Erythroblast (primary cell): ENCODE measurements at places on chromosomes 2 and 18.
A peak's percentile ranks its signal among the peaks of the same experiment; 100 is the strongest.

DNA sequence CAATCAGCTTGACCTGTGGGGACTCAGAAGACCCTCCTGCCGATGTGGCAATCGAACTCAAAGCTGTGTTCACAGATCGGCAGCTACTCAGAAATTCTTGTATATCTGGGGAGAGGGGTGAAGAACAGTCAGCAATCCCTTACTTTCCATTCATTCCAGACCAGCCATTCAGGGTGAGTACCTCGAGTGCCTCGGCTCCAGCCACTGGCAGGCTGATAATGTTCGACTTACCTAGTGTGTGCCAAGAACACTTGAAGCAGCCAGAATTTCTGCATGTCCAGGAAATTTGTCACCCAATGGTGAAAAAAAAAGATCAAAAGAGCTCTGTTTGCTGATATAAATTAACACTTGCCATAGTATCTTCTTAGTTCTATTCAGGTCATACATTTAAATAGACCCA lies 2.3 kb downstream of the LGALSL start:
- DNase-seq = no peak

- peak; percentile 80 for DNase-seq
Observed at GRCh38 chr2:241489088-241489487, 19.3 kb downstream of the STK25 start.

- no peak for DNase-seq
Observed at GRCh38 chr2:86825036-86825692, 34.5 kb upstream of the CD8A start.

GRCh38 chr2:218745559-218746469 lies 35.2 kb downstream of the TTLL4 start:
- DNase-seq = no peak

- DNase-seq = peak; percentile 66
Observed at GRCh38 chr18:55588870-55589595, 1.0 kb upstream of the TCF4 start.

DNA sequence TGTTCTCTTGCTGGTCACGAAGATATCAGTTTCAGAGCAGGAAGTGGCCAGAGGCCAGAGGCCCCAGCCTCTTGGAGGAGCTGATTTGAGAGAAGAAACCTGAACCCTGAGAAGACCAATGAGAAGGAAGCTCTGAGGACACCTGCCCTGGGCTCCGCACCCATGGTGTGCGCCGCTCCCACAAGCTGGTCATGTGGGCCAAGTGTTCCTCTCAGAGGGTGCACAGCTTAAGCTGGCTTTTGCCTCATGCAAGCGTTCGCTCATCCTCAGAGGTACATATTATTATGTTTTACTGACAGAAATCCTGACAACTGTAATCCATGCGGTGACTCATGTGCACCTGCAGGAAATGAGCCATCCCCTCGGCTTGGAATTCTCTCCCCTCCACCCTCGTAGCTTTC lies 316.1 kb upstream of the MYT1L start:
- no peak for DNase-seq

DNA sequence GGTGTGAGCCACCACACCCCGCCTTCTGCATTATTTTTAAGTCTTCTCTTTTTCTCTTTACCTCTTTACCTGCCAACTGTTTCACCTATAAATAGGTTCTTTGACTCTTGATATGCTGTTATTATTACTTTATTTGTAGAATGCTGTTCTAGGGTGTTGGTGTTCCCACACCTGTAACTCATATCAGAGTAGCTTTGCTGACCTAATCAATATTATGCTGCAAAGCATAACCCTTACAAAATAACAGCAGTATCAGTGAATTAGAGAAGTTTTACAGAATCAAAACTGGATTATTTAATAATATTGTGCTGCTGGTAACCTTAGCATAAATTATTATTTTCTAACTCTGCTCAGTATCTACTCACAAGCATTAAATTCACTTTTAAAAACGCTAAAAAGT lies 161.5 kb downstream of the FIGN start:
- DNase-seq = no peak

DNA sequence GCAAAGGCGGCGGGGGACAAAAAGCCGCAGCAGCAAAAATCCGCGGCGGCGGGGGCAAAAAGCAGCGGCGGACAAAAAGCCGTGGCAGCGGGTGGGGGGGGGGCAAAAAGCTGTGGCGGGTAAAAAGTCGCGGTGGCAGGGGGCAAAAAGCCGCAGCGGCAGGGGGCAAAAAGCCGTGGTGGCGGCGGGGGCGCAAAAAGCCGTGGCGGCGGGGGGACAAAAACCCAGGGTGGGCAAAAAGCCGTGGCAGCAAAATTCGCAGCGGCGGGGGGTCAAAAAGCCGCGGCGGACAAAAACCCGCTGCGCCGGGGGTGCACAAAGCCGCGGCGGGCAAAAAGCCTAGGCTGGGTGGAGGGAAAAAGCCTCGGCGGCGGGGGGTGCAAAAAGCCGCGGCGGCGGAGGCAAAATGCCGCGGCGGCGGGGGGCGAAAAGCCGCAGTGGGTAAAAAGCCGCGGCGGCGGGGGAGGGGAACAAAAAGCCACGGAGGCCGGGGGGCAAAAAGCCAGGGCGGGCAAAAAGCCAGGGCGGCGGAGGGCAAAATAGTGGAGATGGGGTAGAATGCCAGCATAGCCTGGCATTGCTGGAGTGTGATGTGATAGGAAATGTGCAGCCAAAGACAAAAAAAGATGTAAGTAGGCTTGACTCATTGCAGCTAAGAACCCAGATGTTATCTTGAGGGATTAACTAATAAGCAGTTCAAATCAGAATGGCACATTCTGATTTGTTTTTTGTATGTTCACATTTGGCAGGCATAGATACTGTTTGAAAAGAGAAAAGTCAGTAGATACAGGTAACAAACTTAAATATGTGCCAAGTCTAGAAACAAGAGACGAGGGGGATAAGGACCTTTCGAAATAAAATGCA lies 1076.3 kb downstream of the RPIA start:
- DNase-seq = no peak

GRCh38 chr18:48441405-48441881 lies 32.3 kb upstream of the ZBTB7C start:
- no peak for DNase-seq

DNA sequence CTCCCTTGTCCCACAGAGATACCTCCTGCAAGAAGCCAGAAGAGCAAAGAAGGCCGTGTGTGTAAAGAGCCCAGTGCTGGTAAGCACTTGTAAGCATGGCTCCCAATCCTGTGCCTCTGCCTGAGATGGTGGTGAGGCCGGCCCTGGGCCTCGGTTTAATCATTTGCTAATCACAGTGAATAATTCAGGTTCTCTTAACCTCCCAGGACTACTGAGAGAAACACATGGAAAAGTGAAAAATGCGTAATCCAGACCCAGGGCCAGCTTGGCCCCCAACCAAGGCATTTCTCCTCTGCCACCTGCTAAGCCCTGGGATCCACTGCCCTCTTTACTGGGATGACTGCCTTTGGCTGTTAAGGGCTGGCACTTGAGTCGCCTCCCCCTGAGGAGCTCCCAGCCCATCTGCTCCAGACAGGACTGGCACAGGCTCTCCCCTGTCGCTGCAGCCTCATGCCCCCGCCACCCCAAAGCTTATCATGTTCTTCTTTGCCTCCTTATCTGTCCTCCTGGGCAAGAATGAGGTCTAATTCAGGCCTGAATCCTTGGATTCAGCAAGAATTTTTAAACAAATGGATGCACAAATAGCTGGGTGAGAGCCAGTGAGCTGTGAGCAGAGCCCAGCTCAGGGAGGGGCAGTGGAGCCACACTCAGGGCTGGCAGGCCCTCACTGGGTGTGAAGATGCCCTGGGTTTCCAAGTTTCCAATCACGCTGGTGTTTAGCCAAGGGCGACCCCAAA lies 193.9 kb upstream of the HS6ST1 start:
- no peak for DNase-seq

DNA sequence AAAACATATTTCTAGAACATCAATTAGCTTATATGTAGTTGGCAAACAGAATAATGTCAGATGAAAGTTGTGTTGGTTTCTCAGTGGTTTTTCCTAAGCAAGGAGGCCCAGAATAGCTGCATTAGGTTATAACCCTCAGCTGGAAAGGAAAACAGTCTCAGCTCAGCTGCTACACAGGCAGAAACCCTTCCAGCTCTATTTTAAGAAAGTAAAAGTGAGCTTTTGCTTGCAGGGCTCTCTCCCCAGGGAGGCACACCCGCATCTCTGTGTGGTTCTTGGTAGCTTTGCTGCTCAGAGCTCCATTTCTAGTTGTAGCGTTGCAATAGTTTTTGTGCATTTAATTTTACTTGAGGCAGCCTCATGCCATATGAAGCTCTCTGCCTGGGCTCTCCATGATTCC lies 54.6 kb downstream of the PIKFYVE start:
- DNase-seq = no peak

DNA sequence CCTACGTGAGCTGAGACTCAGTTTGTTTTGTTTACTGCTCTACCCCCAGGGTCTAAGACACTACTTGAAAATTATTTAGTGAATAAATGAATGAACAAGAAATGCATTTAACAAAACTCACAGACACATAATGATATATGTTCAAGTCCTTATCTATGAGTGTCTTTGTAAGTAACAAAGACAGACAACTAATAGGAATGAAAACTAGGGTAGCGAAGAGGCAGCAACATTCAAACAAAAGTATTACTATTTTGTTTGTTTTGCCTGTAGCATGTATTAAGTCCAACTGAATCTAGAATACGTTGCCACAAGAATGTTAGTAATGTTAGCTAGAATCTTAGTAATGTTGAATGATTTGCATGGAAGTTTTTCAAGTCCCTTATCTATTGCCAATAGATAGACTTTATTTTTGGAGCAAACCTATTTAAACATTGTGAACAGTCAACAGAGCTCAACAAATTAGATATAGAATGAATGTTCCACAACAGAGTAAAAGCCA lies 144.8 kb upstream of the VWC2L start:
- no peak for DNase-seq

DNA sequence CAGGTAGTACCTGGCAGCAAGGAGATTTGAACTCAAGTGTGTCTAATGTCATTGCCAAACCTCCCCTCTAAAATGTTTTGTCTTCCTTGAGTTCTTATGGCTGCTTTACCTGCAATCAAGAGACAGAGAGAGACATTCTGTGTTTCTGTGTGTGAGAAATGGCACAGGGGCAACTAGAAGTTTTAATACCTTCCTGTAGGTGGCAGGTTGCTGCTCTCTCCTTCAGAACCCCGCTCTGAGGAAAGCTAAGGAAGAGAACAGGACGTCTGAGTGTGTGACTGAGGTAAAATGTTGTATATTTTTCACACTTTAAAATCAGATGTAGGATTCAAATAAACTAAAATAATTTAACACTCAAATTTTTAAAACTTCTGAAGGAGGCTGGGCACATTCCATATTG lies 19.2 kb downstream of the DTNA start:
- DNase-seq = peak; percentile 19

- no peak for DNase-seq
Observed at GRCh38 chr2:1731963-1732768, 12.1 kb downstream of the PXDN start.

DNA sequence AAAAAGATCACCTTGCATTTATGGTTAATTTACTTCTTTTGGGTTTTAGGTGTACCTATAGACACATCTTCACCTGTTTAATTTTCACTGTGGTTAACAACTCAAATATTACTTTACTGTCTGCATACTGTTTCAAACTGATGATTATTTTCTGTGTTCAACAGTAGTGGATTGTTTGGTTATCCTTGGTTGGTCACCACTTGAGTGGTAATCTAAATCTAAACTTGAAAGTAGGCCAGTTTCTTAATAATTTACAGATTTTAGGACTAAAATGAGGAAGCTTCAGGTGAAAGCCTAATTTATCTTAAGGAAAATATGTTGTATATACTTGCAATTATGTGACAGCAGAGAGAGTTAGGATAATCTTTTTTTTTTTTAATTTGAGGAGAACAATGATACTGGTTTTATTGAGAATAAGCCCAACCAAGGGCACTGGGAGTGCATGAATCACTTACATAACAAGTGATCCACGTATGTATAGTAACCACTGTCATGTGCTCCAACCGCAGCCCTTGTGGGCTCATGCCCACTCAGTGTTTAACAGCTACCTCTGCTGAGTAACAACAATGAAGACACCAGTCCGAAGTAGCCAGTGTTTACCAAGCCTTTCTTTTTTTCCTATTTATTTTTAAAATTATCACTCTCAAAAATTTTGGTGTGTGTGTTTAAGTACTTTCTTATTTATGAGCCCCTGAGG lies 31.0 kb upstream of the WDSUB1 start:
- no peak for DNase-seq

DNA sequence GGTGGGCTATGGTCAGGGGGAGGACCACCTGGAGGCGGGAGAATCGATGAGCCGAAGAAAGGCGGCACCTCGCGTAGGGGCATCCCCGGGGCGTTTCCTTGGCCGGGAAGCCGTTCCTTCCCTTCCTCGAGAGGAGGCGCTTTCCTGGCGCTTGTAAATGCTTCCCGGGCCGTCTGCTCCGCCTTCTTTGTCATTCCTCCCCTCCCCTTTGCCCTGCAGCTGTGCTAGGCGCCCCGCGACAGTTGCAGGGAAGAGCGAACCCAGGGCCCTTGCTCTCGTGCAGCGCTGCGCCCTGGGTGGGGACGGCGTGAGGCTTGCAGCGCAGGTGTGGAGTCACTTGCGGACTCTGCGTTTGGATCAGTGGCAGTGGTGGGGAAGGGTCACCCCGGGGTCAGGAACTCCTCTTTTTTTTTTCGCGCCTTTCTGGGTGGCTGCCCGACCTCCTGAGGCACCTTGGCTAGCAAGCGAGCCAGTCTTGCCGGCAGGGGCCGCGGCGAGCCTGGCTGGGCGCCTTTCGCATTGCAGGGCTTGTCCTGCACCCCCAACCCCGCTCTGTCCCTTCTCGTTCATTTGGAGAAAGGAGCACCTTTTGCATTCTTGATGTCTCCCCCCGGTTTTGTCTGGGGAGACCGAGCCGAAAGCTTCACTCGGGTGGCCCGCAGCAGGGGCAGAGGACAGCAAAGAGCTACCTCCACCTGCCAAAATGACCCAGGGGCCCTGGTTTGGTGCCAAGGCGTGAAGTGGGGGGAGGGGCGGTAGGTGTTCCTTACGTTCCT lies 858 bp downstream of the KCNS3 start:
- no peak for DNase-seq

GRCh38 chr2:219308142-219309101 lies 779 bp downstream of the PTPRN start:
- peak; percentile 69 for DNase-seq

DNA sequence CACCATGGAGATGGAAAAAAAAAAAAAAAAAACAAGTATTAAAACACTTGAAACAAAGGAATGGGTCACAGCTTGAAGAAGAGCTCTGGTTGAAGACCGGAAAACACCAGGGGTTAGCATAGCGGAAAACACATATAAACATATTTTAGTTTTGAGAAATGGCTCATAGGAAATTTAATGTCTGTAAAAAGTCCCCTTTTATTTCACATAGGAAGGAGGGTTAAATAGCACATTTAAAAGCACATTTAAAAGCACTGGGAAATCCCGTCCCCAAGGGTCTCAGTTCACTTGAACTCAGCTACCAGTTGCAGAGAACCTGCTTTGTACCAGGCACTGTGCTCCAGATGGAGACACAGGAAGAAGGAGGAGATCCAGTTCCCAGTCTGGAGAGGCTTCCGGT lies 65.5 kb downstream of the KCNE4 start:
- DNase-seq = no peak

GRCh38 chr18:23689031-23689615 lies at the start of gene LAMA3:
TSS of gene LAMA3 (plus strand) at chr18:23689453. CDS start at chr18:23689684, 231 bp downstream.
- no peak for DNase-seq
